ENCODE measurements at places on chromosomes 2 and 18. TPM values are rescaled to one million over a fixed set of nuclear protein-coding genes. Genes with fewer than 3 reads are reported as not detected.
A peak's percentile ranks its signal among the peaks of the same experiment; 100 is the strongest.

DNA sequence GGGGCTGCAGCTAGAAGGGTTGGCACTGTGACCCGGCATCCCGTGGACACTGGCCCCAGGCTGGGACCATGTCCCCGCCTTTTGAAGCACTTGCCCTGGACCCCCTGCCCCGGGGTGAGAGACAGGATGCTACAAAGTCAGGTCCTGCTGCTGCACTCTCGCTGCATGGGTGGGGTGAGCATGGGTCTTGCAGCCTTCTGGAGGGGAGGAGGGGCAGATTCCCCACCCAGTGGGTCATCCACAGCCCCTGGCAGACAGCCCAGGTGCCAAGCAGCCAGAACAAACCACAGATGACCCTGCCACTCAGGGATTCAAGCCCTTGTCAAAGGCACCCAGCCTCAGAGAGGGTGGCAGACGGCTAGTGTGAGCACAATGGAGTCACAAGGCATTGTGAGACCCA lies 5.7 kb upstream of the NMUR1 start:
- no peak for DNase-seq

- DNase-seq = no peak
Observed at GRCh38 chr2:5701266-5701665, 9.1 kb downstream of the SOX11 start.

- no peak for DNase-seq
Observed at GRCh38 chr2:213152888-213153287, 1.5 kb upstream of the IKZF2 start.

GRCh38 chr2:68865108-68865507 lies 6.1 kb downstream of the BMP10 start:
- no peak for DNase-seq

DNA sequence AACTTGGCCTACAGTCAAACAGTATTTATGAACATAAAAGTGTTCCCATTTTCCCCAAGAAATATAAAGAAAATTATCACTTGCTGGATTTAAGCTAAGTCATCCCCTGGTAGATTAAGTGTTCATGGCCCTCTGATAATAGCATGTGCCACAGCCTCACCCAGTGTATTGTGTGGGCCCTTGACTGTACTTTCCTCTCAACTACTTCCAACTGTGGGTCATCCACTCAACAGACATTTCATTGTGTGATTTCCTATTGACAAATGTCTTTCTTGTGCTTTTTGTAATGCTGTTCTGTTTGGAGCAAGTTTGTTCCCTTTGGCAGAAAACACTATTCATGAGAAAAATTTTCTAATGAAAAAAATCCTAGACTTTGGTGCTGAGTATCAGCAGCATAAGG lies 48.4 kb upstream of the TMEM17 start:
- no peak for DNase-seq

GRCh38 chr2:106332054-106332453 lies 136.2 kb downstream of the RGPD3 start:
- no peak for DNase-seq

GALNT3 gene
- polyA plus RNA-seq = 3.2 TPM

SOX11 gene
- polyA plus RNA-seq = 0.01 TPM

DNA sequence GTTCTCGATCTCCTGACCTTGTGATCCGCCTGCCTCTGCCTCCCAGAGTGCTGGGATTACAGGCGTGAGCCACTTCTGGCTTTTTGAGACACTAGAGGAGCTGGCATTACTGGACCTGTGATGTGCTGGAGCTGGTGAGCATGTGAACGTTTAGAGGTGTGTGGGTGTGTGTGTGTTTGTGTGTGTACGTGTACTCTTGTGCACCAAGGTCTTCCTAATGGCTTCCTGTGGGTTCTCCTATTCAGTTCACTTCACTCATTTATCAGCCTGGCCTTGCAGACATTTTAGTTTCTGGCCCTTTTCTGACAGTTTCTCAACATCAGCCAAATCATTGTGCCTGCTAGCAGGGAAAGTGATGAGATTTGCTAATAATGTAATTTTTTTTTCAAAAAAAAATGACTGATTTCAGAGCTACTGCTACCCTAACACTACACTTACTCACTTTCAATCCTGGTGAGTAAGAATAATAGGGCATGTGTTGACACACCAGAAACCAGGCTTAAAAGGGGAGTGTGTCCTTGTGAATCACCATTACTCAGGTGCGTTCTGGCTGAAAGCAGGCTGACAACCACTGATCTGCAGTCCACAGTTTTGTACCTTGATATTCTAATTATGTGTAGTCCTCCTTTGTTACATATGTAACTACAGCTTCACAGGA lies 41.0 kb upstream of the ACTR3 start:
- DNase-seq = no peak

COL4A3 gene
- polyA plus RNA-seq = 1.4 TPM

CNGA3 gene
- polyA plus RNA-seq = 0.15 TPM

GRCh38 chr2:78553866-78554647 lies 471.4 kb upstream of the REG3G start:
- no peak for DNase-seq

- DNase-seq = no peak
Observed at GRCh38 chr2:235663875-235664274, 170.0 kb downstream of the AGAP1 start.

GCG gene
- not detected for polyA plus RNA-seq

DNA sequence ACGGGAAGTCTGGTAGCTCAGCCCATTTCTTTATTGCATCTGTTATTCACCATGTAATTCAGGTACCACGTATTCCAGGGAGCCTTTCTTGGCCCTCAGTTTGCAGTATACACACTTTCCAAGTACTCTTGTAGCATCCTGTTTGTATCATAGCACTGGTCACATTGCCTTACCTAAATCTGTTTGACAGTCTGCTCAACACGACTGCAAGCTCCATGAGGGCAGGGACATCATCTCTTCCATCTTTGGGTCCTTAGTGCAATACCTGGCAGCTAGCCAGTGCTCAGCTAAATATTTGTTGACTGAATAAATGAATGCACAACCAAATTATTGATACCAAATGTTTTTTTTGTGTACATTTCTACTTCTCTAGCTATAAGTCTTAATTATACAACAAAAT lies 11.2 kb upstream of the IL18R1 start:
- no peak for DNase-seq

- peak; percentile 55 for DNase-seq
Observed at GRCh38 chr2:88600038-88600465, 27.2 kb downstream of the EIF2AK3 start.

- DNase-seq = no peak
Observed at GRCh38 chr2:56021136-56021474, 97.5 kb upstream of the EFEMP1 start.

- no peak for DNase-seq
Observed at GRCh38 chr2:120451334-120451733, 105.4 kb downstream of the INHBB start.

DNA sequence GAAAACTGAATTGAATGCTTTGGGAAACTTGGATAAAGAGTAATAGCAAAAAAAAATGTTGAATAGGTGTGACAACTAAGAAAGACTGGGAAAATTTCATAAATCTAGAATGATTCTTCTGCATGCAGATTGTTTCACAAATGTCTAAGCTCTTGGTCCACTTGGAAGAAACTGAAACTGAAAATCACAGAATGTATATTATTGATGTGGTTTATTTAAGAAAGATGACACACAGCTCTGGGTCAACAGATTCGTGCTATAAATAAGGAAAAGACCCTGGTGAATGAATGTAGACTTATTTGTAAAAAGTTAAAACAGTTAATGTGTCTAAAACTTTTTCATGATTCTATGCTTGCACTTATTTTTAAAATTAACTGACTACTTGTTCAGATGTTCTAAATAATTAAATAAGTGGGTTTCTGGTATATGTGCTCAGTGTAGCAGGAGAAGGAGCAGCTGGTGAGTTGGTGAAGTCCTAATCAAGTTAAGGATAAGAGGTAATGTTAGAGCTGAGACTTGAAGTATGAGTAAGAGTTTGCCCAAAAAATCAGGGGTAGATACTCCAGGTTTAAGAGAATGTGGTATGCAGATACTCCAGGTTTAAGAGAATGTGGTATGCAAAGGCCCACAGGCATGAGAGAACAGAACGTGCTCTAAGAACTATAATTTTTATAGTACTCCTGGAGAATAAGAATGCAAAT lies 24.5 kb downstream of the UGP2 start:
- DNase-seq = no peak

GRCh38 chr2:240597419-240598181 lies 11.1 kb downstream of the CAPN10 start:
- no peak for DNase-seq

- DNase-seq = no peak
Observed at GRCh38 chr2:96729748-96730147, 10.1 kb downstream of the LMAN2L start.

DNA sequence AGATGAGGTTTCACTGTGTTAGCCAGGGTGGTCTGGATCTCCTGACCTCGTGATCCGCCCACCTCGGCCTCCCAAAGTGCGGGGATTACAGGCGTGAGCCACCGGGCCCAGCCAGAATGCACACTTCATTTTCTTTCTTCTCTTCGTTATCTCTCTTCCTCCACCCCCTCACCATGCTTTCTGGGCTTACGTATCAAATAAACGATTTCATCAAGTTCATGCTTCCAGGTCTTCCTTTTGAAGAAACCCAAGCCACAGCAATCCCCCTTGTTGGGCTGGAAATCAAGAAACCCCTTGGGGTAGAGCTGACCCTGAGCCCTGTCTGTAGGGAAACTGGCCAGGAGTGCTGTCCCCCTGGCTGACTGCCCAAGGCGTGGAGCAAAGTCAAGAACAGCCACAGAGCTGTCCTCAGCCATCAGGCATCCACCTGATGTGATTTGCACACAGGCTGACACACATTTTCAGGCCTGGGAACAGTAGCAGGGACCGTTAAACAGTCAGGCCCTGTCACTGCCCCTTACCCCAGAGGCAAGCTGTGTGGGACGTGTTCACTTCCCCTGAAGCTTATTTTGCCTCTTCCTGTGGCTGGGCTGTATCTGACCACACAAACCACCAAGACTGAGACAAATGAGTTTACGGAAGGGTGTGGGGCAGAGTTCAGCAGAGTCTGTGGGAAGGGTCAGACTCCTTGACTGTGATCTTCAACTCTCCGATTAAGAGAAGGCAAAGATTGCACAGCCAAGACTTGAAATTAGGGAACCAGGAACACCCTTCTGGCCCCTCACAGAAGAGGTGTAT lies 15.1 kb upstream of the NMUR1 start:
- no peak for DNase-seq

GRCh38 chr2:66573821-66574233 lies 138.9 kb downstream of the MEIS1 start:
- no peak for DNase-seq

DNA sequence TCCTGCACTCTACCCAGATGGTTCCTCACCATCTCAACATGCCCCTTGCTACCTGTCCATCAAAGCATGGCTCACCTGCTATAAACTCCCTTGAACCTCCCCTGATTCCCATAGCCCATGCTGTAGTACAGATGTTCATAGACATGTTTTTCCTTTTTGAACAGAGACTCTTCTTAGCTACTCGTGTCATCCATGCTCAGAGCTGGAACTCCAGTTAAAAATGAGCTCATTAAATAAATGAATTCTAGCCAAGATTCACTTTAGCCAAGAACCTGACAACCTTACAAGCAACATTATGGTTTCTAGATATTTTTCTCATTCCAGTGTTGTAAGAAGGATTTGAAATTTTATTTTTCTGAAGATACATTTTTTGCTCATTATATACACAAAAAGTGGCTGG lies 65.0 kb downstream of the SCG2 start:
- DNase-seq = no peak

GRCh38 chr2:96839293-96839874 lies 4.4 kb downstream of the ANKRD23 start:
- no peak for DNase-seq

- DNase-seq = no peak
Observed at GRCh38 chr2:238761868-238762267, 86.0 kb upstream of the TWIST2 start.

GRCh38 chr2:79960519-79960918 lies 344.0 kb downstream of the LRRTM1 start:
- no peak for DNase-seq

- DNase-seq = no peak
Observed at GRCh38 chr2:54899576-54900200, 150.6 kb downstream of the RTN4 start.

DNA sequence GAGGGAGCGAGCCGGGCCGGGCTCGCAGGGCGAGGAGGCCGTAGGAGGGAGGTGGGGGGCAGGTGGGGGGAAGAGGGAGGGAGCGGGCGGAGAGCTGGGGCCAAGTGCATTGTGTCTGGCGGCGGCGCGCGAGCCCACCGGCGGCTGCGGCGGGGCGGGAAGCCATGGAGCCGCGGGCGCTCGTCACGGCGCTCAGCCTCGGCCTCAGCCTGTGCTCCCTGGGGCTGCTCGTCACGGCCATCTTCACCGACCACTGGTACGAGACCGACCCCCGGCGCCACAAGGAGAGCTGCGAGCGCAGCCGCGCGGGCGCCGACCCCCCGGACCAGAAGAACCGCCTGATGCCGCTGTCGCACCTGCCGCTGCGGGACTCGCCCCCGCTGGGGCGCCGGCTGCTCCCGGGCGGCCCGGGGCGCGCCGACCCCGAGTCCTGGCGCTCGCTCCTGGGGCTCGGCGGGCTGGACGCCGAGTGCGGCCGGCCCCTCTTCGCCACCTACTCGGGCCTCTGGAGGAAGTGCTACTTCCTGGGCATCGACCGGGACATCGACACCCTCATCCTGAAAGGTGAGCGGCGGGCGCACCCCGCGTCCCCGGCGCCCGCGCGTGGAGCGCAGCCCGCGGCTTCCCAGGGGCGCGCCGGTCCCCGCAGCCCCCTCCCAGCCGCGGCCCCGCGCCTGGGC lies at the start of gene TMEM178A:
Gene TMEM178A, plus strand, starts transcription at position 107 of the 680 bp plus-strand sequence. Its CDS starts 58 bp downstream, at position 165.
- DNase-seq = no peak

- no peak for DNase-seq
Observed at GRCh38 chr2:145431181-145431951, 911.4 kb upstream of the ZEB2 start.

LONRF2 gene
- polyA plus RNA-seq = 5.0 TPM

DNA sequence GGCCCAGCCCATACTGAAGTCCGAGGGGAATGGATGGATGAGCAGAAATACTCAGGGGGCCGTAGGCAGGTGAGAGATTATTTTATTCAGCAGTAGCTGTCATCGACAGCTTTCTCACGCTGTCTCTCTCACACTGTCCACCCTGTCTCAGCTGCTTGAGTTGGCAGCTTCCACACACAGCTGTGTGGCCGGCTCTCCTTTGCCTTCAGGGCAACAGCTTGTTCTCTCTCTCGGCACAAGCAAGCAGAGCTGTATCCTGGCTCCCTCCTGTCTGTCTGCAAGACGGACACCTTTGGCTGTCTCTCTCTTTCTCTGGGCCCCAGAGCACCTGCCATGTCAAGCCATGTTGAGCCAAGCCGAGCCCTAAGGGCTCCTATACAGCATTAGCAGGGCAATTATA lies 9.8 kb upstream of the PAPOLG start:
- no peak for DNase-seq
